ENCODE measurements at places on chromosomes 2 and 18.
A peak's percentile ranks its signal among the peaks of the same experiment; 100 is the strongest.

- DNase-seq: no peak
Observed at GRCh38 chr2:16165518-16166326, 225.4 kb downstream of the MYCN start.

- DNase-seq: no peak
Observed at GRCh38 chr2:128356127-128356526, 37.5 kb upstream of the HS6ST1 start.

DNA sequence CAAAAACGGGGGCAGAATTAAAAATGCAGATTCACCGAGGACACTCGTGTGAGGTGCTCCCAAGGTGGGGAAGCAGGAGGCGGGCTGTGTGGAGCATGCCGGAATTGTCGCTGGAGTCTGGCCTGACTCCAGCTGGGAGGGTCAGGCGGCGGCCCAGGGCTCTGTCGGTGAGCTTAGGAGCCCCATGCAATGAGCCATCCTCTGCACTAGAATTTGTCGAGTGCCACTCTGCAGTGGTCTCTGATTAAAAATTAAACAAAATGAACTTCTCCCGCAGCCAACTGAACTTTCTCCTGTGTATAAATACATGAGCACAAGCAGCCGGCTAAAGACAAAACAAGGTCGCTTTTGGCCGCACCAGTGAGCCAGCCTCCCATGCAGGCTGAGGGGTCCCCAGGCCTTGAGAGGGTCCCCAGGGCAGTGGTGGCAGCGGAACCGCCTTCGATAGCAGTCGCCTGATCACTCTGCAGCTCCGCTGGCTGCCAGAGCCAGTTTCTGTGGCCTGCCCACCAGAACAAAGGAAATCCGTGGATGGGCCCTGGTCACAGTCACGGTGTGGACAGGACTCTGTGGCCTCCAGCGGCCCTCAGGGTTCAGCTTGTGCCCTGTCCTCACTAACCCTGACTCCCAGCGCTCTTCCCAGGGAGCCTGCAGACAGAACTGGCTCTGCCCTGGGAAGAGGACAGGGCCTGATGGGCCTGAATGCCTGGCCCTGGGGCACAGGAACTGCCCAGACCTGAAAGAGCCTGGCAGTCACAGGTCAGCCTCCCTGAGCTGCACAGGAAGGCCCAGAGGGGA lies 201.3 kb downstream of the EIPR1 start:
- DNase-seq: no peak

- DNase-seq: no peak
Observed at GRCh38 chr18:10063489-10063888, 149.7 kb downstream of the VAPA start.

DNA sequence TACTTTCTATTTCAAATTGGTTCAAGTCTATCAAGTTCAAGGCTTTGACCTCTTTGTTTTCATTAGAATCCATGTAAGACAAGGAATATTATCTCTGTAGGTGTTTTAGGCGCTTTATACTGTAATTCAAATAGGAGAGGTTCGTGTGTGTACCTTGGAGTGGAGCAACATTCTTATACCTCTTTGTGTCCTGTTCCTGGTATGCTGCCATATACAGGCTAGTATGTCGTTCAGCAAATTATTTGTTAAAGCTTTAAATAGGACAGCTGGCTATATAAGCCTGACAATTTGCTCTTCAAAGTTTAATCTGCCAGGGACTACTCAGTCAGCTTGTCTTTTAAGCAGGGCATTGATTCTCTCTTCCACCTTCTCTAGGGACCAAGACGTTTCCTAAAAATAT lies 31.1 kb upstream of the SPAG16 start:
- DNase-seq: no peak

DNA sequence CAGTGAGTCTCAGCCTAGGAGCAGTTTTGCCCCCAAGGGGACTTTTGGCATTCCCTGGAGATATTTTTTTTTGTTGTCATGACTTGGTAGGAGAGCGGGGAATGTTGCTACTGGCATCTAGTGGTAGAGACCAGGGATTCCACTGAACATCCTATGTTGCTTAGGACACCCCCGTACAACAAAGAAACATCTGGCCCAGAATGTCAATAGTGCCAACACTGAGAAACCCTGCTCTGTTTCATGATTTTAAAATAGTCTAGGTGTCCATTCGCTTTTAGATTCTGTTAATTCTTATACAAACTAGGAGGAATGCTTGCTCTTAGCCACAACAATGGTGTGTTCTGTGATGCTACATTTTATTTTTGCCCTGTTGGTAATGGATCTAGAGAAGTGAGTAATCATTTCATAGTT lies 225.8 kb upstream of the SIX3 start:
- peak; percentile 54 for DNase-seq

DNA sequence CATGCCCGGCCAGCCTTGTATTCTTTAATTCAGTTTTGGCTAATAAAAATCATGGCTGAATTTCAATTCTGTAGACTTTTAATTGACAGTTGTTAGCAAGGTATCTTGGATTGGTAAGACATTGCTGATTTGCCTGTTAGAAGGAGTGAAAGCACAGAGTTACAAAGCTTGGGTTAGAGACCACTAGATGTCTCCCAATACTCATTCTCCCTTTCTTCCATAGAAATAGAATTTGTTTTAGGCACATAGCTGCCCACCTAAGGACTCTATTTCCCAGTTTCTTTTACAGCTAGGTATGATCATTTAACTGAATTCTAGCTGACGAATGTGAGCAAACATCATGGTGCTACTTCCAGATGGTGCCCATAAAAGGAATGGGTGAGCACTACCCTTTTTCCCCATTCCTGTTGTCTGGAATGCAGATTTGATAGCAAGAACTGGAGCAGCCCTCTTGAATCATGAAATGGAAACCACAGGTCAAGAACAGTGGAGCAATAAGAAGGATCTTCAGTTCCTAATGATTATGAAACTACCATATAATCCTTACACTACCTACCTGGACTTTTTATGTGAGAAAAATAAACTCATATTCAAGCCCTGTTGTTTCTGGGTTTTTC lies 17.5 kb downstream of the PECR start:
- no peak for DNase-seq

GRCh38 chr2:6654279-6654678 lies 211.4 kb downstream of the CMPK2 start:
- DNase-seq: peak; percentile 21

GRCh38 chr2:70959271-70959761 lies 19.1 kb upstream of the ANKRD53 start:
- no peak for DNase-seq

GRCh38 chr18:77134611-77135010 lies 2.0 kb upstream of the MBP start:
- DNase-seq: no peak

DNA sequence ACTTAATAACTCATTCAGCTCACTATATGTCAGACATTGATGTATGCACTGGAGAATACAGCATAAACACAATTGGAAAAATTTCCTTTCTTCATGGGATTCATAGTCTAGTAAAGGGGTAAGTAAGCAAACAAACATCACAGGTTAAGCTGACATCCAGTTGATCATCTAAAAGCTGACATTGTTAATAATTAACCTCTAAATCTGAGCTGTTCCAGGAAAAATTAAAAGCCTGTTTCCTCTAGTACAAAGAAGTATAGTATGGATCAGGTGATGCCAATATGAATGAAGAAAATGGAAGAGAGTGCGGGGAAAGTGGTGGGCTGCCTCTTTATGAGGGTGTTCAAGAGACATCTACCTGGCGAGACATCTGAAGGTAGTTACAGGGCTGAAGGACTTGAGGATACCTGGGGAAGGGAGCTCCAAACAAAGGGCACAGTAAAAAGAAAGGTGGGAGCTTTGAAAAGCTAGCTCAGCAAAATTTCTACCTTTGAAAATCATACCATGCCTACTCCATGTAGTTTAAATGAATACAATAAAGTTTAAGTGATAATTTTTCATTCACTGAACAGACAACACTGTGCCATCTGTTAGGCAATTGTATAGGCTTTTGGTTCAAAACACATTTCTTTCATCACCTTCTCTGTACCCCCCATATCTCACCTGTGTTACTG lies 619.3 kb downstream of the TRIB2 start:
- DNase-seq: no peak

DNA sequence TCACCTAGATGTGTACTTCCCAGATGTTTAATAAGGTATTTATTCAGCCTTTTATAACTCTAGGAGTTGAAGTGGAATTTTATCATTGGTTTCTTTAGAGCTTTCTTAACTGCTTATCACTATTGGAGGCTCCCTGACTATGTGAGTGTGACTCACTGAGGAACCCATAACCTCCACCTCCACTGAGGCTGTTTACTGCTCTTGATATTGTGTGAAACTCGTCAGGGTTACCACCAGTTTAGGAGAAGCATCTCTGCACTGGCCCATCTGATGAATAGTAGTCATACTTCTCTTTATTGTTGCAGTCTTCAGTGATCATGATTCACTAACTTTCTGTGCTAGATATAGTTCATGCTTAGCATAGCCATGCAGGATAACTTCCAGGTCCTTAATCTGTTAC lies 79.6 kb upstream of the UBXN4 start:
- no peak for DNase-seq

- no peak for DNase-seq
Observed at GRCh38 chr2:83079007-83079406, 1380.1 kb downstream of the SUCLG1 start.

DNA sequence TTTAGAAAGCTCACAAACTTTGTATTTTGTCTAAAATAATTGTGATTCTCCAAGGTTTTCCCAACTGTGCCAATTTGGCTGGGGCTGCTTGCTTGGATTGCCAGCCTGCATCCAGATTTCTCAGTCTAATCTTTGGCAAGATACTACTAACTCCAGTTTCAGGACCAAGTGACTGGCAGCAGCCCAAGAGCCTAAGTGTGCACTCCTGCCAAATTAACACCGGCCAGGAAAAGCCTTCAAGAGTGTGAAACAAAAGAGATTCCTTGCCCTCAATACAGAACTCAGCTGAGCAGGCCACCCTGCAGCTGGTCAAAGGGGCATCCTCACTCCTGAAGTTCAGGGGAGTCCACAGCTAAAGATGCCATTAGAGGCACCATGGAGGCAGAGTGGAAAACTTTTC lies 589.0 kb upstream of the ACVR2A start:
- DNase-seq: no peak

GRCh38 chr2:66324356-66324755 lies 110.6 kb upstream of the MEIS1 start:
- DNase-seq: no peak

GRCh38 chr2:86470890-86471289 lies 29.7 kb downstream of the KDM3A start:
- no peak for DNase-seq

DNA sequence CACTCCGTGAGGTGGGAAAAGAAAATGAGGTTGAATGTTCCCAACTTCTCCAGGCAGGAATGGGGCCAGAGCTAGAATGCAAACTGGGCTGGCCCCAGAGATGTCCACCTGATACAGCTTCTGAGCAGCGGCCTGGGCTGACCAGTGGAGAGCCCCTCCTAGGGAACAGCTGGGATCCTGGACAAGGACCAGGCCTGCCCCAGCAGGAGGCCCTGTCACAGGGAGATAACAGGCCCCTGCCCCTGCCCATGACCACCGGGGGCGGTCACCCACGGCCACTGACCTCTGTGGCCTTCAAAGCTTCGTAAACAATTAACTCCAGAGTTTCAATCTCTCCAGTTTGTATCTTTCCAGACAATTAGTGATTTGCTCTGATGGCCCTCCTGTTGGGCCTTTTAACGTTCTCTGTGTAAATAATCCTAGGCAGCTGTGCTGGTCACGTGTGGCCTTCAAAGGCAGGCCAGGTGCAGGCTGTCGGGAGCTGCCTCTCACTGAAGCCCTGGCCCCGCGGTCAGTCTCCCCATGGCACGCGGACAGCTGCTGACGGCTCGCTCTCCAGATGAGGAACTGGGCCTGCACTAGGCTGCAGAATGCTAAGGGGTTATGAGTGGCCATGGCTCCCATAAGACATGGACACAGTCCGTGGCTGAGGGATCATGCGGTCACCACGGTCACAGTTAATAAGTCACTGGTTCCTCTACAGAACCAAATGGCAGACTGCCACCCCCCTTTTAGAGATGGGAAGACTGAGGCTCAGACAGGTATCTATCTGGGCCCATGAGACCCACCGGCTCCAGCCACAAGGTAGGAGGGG lies 9.2 kb downstream of the HS6ST1 start:
- no peak for DNase-seq

- no peak for DNase-seq
Observed at GRCh38 chr2:191680639-191681038, 2.7 kb downstream of the NABP1 start.

DNA sequence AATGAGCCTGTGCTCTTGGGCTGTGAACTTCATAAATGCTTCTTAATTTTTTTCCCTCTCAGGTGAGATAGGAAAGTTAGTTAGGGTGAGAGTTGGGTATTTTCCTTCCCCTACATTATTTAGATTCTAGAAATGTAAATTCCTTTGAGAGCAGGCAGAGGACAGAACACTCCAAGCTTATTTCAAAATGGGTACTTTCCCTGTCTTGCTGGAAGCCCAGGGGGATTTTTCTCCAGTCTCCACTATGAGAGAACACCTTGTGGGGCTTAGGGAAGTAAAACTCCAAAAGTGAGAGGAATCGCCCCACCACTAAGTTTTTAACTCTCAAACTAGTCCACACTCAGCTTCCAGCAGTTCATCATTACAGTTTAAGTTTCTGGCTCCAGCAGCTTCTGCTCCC lies 253.2 kb upstream of the CTAGE1 start:
- peak; percentile 14 for DNase-seq

GRCh38 chr18:21489119-21489750 lies 111.3 kb downstream of the ESCO1 start:
- peak; percentile 56 for DNase-seq

DNA sequence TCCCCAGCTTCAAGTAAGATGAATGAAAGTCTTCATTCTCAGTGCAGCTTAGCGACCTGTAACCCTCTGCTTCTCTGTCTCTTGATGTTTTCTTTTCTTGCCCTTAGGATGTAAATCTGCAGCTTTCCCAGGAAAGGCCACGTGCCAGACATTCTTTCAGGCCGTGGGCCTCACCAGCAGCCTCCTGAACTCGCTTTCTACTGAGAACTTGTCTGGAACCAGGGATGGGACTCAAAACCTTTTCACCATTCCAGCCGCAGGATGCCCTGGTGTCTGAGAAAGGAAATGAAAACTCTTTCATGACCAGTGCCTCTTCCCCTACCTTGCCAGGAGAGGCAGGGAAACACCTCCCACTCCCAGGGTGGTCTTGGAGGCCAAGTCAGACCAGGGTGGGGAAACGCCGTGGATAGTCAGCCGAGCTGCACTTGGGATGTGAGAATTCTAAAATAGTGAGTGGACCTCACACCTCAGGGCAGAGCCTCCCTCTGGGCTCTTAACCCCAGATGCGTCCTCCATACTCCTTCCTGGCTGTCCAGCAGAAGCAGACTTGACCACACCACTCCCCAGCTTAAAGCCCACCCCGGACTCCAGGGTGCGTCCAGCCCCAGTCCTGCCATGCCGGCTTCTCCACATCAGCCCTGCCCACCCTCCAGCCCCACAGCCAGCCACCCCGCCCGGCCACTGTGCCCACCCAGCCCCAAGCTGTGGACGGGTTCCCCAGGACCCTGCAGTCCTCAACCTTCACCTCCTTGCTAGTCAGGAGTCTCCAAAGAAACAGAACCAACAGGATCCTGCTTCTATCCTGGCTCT lies 115.5 kb downstream of the TWIST2 start:
- no peak for DNase-seq

- DNase-seq: peak; percentile 50
Observed at GRCh38 chr2:240374085-240374907, 61.2 kb upstream of the GPC1 start.

- peak; percentile 85 for DNase-seq
Observed at GRCh38 chr2:9809064-9809356, 34.3 kb upstream of the TAF1B start.
